ENCODE measurements at places on chromosomes 6 and 20.
A peak's percentile ranks its signal among the peaks of the same experiment; 100 is the strongest.

DNA sequence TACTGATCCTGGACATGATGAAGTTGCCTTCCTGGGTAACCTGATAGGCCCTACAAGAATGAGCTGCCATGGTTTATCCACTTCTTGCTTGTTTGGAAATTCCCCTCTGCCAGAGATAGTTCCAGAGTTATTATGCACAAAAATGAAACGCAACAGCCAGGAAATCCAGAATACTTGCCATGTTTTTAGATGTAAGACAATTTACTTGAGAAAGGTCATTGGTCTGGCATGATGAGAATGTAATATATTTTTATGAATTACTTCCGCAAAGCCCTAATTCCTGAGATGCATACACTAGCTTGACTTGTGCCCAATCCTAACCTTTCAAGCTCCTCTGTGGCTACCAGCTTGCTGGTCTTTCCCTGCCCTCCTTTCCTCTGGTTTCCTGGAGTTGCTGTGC is 27.9 kb upstream of the NT5E start:
- DNase-seq = no peak

GRCh38 chr6:129342243-129342642 is 367.7 kb downstream of the ARHGAP18 start:
- no peak for DNase-seq

DNA sequence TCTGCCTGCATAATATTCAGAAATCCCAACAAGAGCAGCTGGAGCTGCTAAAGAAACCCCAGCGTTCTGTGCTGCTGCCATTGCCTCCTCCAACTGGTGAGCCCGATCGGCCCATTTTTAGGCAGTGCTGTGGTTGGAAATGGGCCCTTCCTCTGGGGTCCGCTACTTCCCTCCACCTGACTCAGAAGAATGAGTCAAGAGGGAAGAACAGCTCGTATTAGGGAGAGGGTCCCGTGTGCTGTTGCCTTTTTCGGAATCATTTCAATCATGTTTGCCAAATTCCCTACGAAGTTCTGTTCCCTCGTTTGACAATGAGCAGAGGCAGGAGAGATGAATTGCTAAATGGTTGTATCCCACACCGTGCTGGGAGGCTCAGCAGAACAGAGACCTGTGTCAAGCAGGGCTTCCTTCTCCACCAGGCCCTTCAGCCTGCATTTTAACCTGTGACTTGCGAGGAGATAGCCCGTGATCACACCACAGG is 38.4 kb downstream of the THBS2 start:
- DNase-seq = no peak

- DNase-seq = no peak
Observed at GRCh38 chr6:87152526-87152955, 2.8 kb upstream of the ZNF292 start.

GRCh38 chr20:39190666-39191570 is 228.8 kb downstream of the DHX35 start:
- no peak for DNase-seq

GRCh38 chr6:138809677-138810076 is 13.8 kb downstream of the ECT2L start:
- DNase-seq = no peak

DNA sequence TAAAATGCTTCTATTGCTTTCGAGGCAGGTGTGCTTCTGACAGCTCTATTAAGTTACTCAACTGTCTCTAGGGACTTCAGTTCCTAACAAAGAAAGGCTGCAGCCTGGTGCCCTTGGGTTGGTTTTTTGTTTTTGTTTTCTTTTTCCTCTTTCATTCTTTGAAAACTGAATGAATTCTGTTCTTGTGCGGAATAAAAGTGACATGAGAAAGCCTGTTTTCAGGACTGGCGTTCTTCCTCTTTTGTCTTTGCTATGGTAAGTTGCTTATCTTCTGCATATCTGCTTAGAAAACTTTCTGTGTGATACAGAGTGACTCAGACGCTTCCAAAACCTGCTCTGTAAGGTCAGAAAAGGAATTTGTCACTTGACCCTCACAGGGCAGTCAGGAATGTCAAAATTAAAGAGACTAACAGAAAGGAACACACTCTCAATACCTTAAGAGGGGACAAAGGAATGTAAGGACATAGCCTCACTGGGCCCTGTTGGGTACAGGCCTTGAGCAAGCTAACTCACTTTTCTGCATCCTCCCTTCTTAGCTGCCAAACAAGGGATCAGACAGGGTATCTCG is 56.2 kb upstream of the NHSL1 start:
- no peak for DNase-seq

GRCh38 chr20:53940360-53940702 is 130.1 kb downstream of the BCAS1 start:
- DNase-seq = no peak

- no peak for DNase-seq
Observed at GRCh38 chr6:35647400-35647799, 41.3 kb downstream of the FKBP5 start.

GRCh38 chr20:35828434-35828833 is 56.6 kb downstream of the PHF20 start:
- no peak for DNase-seq

GRCh38 chr20:5569021-5569420 is 181.2 kb upstream of the SHLD1 start:
- DNase-seq = peak; percentile 36

DNA sequence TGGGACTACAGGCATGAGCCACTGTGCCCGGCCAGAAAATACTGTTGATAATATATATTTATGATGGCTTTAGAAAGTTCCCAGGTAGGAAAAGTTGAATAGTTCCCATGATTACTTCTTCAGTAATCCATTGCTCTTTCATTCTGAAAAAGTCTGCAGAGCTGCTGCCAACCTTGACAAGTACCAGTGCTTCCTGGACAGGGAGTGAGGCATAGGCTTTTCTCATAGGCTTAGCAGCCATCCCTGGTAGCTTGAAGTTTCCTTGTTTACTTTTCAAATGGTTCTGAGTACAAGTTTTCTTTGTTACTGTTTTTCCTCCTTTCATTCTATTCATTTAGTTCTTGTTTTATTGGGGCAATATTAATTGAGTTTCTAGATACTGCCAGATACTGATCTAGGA is 7.8 kb downstream of the RWDD1 start:
- DNase-seq = no peak

Data from DMS153 (cell line).